ENCODE measurements at places on chromosomes 6 and 20.

DNA sequence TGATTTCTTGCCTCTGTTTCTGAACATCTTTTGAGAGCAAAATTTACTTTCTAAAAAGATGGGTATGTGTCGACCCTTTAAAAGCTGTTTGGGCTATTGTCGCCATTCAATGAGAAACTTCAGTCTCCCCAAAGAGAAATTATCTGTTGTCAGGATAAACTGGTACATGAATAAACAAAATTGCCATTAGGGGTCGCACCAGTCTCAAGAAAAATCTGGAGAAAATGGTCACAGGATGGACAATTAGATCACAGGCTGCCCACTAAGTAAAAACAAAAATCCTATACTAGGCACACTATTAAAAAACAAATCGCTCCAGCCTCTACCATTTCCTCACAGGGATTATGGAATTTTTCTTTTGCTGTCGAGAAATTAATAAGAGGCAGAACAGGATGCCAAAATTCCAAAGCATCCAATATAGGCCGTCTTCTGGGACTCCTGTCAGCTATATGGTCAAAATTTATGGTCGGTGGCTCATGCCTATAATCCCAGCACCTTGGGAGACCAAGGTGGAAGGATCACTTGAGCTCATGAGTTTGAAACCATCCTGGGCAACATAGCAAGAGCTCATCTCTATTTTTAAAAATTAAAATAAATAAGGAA, 5.5 kb upstream of the HLA-E start:
- no peak for DNase-seq

DNA sequence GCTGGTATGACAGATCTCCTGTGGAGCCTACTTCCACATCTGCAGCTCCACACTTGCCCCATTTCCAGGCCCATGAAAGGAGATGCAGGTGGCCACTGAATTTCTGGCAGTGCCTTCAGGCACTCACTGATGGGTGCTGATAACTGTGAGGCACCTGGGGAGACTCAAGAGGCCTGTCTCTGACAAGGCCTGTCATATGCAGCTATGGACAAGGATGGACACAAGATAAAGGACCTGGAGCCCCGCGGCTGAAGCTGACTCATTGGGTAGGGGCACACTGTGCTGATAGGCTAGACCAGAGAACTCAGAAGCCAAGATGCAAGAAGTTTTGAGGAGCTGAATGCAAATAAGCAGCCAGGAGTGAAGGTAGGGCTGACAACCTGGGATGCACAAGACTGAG, 81.0 kb upstream of the LRFN2 start:
- DNase-seq: no peak

GRCh38 chr6:112466373-112467151, 119.4 kb downstream of the RFPL4B start:
- DNase-seq: no peak

- DNase-seq: no peak
Measured at GRCh38 chr6:67496191-67496590, 1138.9 kb upstream of the ADGRB3 start.

- DNase-seq: no peak
Measured at GRCh38 chr20:38558596-38559360, 22.2 kb upstream of the ADIG start.

GRCh38 chr6:43825187-43826115, 55.4 kb downstream of the VEGFA start:
- DNase-seq: no peak

- no peak for DNase-seq
Measured at GRCh38 chr20:59392736-59393135, 92.3 kb downstream of the EDN3 start.

DNA sequence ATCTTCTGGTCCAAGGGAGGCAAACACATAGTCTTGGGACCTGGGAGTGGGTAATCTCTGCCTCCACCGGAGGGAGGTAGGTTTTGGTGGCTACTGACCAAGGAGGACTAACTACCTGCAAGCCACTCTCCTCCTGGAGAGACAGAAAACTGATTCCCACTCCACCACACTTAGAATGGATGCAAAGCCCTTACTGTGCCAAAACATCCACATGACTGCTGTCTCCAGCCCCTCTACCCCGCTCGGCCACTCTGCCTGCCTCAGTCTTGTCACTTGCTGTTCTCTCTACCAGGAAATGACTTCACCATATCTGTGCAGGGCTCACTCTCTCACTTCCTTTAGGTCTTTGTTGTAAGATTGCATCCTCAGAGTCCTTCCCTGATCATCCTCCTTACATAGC, 129.5 kb upstream of the ARG1 start:
- DNase-seq: no peak

DNA sequence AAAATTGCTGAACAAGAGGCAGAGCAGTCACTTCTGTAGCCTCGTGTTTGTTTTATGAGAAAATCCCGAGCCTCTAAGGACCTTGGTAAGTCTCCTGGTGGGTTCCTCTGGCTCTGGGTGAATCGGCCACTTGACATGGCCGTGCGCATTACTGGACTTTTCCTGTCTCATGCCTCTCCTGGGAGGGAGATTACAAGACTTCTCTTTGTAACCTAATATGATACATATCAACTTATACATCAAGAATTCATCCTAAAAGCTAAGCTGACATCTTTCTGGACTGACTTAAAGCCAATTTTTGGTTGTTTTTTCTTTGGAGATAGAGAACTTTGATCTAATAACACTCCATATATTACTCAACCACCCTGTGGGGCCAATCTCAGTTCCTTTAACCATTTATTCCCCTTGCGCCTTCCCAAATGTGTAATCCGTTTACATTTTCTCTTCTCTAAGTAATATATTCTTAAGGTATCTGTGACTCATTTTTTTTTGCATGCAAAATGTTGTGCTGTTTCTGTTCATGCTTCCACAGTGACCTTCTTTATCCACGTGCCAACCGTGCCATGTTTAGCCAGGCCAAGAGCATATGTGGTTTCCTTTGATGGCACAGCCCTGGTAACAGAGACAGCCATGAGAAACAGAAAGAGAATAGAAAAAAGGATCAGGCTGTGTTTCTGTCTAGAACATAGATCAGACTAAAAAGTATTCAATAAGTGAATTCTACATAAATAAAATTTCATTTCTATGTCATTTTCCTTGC, 47.5 kb upstream of the JAG1 start:
- DNase-seq: no peak

- no peak for DNase-seq
Measured at GRCh38 chr6:99189823-99190721, 159.4 kb downstream of the FAXC start.

DNA sequence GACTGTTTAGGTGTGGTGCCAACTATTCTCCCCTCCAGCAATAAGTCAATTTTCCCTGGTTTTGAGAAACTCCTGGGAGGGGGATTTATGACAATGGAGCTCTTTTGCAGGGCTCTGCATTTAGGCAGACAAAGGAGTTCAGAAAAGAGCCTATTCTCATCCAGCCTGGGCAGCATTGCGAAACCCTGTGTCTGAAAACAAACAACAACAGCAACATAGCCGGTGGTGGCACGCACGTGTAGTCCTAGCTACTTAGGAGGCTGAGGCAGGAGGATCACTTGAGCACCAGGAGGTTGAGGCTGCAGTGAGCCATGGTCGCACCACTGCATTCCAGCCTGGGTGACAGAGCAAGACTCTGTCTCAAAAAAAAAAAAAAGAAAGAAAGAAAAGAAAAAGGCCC, 6.4 kb downstream of the CLPS start:
- DNase-seq: no peak

DNA sequence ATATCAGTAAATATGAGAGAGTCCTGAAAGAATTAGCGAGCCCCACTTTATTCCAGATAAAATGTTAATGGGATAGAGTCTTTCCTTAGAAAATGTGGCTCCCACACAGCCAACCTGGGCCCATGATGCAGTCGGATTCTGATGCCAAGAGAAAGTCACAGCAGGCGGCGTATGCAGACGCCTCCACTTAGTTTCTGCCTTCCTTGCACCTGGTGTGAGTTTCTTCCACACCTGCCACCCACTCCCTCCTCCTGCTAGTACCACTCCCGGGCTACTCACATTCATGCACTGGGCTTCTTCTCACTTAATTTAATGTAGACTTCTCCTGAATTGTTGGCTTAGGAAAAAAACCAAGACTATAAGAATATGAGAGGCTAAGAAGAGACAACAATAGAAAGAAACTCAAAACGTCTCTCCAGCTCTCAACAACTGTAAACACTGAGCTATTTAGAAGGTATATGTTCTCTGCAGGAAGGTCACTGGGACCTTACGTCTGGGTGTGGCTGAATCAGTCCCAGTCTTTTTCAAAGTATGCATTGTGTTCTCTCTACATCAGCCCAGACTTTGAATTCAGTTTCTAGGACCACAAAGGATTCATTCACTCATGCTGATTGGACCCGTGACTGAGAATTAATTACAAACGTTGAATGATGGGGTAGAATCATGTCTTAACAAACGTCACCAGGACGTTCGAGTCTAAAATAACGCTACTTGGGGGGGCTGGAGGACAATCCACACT, 70.4 kb downstream of the GCNT2 start:
- DNase-seq: no peak

DNA sequence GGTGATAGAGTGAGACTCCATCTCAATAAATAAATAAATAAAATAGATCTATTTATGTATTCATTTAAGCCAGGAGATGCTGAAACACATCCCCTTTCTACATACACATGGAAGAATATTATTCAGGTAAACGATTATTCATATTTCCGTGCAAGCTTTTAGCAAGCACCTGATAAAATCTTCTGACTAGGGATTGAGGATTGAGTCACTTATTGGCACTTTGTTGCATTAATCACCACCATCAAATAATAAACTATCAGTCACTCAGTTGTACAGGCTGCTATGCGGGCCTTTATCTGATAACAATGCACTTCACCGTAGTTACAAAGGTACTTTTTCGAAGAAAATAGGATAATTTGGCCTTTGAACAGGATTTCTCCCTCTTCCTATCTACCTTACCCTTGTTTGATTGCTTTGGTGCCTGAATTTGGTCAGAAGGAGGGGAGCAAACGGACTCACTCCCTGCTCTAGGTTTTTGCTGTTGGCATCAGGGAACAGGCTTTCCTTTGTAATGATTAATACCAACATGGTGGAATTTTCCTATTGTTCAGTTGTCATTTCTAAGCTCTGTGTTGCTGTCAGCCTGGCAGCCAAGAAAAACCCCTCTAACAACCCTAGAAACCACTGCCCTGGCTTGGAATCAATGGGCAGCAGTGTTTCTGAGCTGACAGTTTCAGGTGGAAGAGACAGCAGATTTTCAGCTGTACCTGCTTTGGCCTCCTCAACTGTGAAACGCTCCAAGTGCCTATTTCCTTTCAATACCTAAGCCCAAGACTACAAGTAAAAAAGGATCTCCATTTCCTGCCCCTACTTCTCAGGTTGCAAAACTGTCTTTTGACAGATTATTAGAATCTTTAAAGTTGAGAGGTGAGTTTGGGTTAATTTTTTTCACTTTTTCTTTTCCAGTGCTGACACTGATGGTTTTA, 63.0 kb downstream of the MYB start:
- no peak for DNase-seq

DNA sequence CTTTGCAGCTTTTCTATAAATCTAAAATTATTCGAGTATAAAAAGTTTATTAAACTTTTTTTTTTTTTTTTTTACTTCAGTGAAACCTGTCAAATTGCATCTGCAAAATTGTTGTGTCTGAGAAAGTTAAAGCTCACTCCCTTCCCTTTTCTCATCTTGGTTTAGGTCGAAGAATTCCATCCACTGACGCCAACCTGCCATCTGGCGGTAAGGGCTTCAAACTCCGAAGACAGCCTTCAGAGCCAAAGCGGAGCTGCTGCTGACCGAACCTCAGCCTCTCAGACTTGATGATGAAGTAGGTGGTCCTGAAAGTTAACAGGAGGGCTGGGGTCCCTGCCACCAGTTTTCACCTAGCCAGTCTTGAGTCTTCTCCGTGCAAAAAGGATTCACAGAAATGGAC, 29.6 kb upstream of the VAPB start:
- DNase-seq: no peak

- DNase-seq: no peak
Measured at GRCh38 chr6:107784669-107785068, 39.4 kb downstream of the SCML4 start.

GRCh38 chr6:52834481-52834880, 6.1 kb downstream of the GSTA5 start:
- no peak for DNase-seq

DNA sequence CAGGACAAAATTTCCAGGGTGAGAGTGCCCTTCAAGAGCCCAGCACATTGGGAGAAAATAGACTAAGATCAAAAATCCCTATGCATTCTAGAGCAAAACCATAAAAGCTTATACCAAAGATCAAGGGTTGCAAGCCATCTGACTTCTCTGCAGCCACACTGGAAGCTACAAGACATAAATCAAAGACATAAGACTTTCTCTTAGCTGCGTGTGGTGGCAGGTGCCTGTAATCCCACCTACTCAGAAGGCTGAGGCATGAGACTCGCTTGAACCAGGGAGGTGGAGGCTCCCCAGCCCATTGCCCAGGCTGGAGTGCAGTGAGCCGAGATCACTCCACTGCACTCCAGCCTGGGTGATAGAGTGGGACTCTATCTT, 91.9 kb upstream of the NXT1 start:
- DNase-seq: no peak

GRCh38 chr6:122079916-122080315, 319.5 kb upstream of the HSF2 start:
- no peak for DNase-seq

DNA sequence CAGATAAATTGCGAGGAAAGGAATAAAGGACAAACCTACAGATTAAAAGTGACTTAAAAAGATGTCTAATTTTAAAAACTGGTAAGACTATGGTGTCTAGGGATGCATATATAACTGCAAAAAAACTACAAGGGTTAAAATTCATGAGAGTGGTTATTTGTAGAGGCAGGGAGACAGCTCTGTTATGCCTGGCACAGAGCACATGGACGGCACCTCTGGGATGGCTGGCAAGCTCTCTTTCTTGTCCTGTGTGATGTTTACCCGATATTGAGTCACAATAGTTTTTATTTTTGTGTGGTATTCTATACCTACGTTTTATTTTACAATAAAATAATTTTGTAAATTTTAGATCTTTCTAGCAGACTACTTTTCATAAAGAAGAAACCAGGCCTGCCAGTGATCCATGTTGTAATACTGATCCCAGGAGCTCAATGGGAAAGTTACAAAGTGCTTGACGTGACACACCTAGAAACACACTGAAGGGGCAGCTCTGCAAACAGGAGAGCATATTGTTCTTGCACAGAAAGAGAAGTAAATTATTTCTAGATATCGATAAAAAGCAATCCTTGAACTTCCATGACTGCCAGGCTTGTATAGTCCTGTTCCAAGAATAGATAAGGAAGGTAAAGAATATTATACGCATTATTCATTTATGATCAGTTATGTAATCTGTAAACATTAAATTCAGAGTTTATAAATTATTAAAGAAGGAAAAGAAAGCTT, 290.0 kb downstream of the PTPRK start:
- DNase-seq: no peak
